ENCODE measurements at places on chromosomes 12 and 14. TPM values are rescaled to one million over a fixed set of nuclear protein-coding genes. Genes with fewer than 3 reads are reported as not detected.

The ARF6 gene
- 33.7 TPM for total RNA-seq

The KRT6C gene
- total RNA-seq, result not detected

The DBX2 gene
- not detected for total RNA-seq

The RNASE3 gene
- not detected for total RNA-seq

The AMN gene
- 3.5 TPM for total RNA-seq

The KRT82 gene
- total RNA-seq, result not detected

DNA sequence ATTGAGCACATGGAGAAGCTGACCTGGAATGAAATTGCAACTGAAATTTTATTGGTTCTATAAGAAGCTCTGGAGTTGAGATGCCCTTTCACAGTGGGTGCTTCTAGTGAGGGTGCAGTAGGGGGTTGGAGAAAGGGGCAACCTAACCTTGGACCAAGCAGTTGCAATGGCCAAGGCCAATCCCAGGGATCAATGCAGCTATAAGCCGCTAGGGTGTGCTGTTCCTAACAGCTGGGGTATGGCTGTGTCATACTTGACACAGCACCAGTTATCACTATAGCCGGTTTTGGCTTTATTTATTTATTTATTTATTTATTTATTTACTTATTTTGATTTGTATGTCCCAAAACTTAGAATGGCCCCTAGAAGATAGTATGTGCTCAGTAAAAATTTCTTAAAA is 505.9 kb downstream of the FLRT2 start:
- H3K4me1 ChIP-seq, result peaks cover 3% of the 10 kb centered on the region
- no peak overlapping the region for H3K27ac ChIP-seq
- DNase-seq, result no peak
- H3K36me3 ChIP-seq, result no peaks in the 10 kb centered on the region
- no peaks in the 10 kb centered on the region for H3K27me3 ChIP-seq

- peak overlapping the region; percentile 3 for H3K27ac ChIP-seq
- peaks cover 27% of the 10 kb centered on the region for H3K36me3 ChIP-seq
- no peak for DNase-seq
- H3K4me1 ChIP-seq, result no peaks in the 10 kb centered on the region
- no peaks in the 10 kb centered on the region for H3K27me3 ChIP-seq
Measured at GRCh38 chr12:111529424-111530368, 69.4 kb downstream of the ATXN2 start.

DNA sequence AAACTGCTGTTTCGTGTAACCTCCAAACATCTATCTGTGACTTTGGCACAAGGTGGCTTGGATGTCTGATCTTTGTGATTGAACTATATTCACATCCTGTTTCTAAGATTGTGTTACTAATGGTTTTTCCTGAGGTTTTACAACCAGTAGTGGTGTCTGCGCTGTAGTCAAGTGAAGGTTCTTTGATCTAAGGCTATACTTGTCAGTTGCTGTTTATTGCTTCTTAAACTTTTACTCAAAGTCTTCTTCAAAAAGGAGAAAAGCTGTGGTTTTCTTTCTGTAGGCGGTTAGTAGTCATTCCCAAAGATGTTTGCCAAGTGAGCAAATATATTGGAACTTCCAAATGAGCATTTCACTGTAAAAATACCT is 12.3 kb upstream of the CALM1 start:
- no peak overlapping the region for H3K27ac ChIP-seq
- H3K4me3 ChIP-seq, result no peak overlapping the region
- DNase-seq, result no peak
- no peaks in the 10 kb centered on the region for H3K27me3 ChIP-seq
- H3K36me3 ChIP-seq, result no peaks in the 10 kb centered on the region
- peaks cover 20% of the 10 kb centered on the region for H3K4me1 ChIP-seq

GRCh38 chr12:6061660-6062059 is 62.8 kb downstream of the VWF start:
- no peak overlapping the region for H3K27ac ChIP-seq
- no peak overlapping the region for H3K4me3 ChIP-seq
- H3K4me1 ChIP-seq, result peaks cover 19% of the 10 kb centered on the region

- H3K36me3 ChIP-seq, result no peaks in the 10 kb centered on the region
- no peak for DNase-seq
- H3K27ac ChIP-seq, result no peak overlapping the region
- H3K4me3 ChIP-seq, result no peak overlapping the region
Measured at GRCh38 chr12:68803948-68804656, 3.9 kb upstream of the MDM2 start.

GRCh38 chr14:94320243-94320642 is 2.9 kb downstream of the SERPINA6 start:
- H3K36me3 ChIP-seq, result no peaks in the 10 kb centered on the region
- H3K27ac ChIP-seq, result no peak overlapping the region
- H3K4me1 ChIP-seq, result no peaks in the 10 kb centered on the region
- H3K27me3 ChIP-seq, result peaks cover 4% of the 10 kb centered on the region
- no peak overlapping the region for H3K4me3 ChIP-seq
- no peak for DNase-seq

DNA sequence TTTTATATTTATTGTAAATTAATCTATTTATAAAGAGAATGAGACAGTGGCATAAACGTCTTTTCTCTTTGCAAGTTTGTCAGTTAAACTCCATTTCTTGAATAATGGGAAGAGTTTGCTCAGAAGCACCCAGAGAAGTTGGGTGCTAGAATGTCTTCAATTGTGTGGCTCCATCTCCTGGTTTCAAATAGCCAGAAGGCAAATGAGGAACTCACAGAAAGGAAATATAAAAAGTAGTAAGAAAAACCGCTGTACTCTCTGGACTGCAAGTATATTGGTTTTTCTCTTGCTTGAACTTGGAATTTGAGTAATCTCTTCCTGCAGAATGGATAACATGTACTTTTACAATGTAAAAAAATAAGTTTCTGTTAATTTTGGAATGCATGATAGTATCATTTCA is 217.5 kb downstream of the DPY19L2 start:
- H3K4me1 ChIP-seq, result no peaks in the 10 kb centered on the region
- H3K27me3 ChIP-seq, result no peaks in the 10 kb centered on the region
- no peaks in the 10 kb centered on the region for H3K36me3 ChIP-seq
- no peak overlapping the region for H3K27ac ChIP-seq

GRCh38 chr12:27535318-27535717 is 11.3 kb downstream of the PPFIBP1 start:
- no peak overlapping the region for H3K4me3 ChIP-seq
- H3K36me3 ChIP-seq, result peaks cover 23% of the 10 kb centered on the region
- DNase-seq, result no peak
- no peaks in the 10 kb centered on the region for H3K27me3 ChIP-seq
- H3K4me1 ChIP-seq, result peaks cover 5% of the 10 kb centered on the region

GRCh38 chr14:67583711-67584644 is 16.1 kb downstream of the PIGH start:
- H3K4me3 ChIP-seq, result no peak overlapping the region
- H3K4me1 ChIP-seq, result no peaks in the 10 kb centered on the region
- H3K36me3 ChIP-seq, result no peaks in the 10 kb centered on the region

- no peak overlapping the region for H3K27ac ChIP-seq
- no peak for DNase-seq
- H3K27me3 ChIP-seq, result peaks cover 4% of the 10 kb centered on the region
- H3K36me3 ChIP-seq, result no peaks in the 10 kb centered on the region
- peaks cover 15% of the 10 kb centered on the region for H3K4me1 ChIP-seq
- H3K4me3 ChIP-seq, result no peak overlapping the region
Measured at GRCh38 chr14:57495416-57495815, 1.8 kb upstream of the CCDC198 start.

GRCh38 chr12:72540811-72541210 is 268.6 kb downstream of the TRHDE start:
- H3K4me3 ChIP-seq, result no peak overlapping the region
- DNase-seq, result no peak
- H3K27ac ChIP-seq, result no peak overlapping the region
- no peaks in the 10 kb centered on the region for H3K36me3 ChIP-seq
- H3K27me3 ChIP-seq, result peaks cover 2% of the 10 kb centered on the region

DNA sequence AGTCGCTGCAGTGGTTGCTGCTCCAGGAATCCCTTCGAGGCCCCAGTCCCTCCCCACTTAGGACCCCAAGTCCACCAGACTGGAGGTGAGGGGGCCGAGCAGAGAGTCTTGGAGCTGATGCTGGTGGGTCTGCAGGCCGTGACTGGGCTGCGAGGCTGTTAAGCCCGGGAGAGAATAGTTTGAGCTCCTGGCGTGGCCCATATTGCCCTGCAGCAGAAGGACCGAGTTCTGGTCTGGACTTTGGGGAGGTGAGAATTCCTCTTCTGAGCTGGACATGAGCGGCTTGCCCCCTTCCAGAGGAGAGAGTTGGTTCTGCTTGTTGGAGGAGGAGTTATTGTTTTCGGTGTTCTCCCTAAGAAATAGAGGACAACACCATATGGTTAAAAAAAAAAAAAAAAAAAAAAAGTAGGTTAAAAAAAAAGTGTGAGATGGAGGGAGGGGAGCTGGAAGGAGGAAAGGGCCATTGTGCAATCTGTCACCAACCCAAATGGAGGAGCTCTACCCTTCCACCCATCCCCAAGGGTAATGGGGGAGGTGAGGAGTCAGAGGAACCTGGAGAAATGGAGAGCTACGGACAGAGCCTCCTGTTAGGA is 3.0 kb downstream of the SIX1 start:
- DNase-seq, result no peak
- H3K4me1 ChIP-seq, result peaks cover 31% of the 10 kb centered on the region
- no peak overlapping the region for H3K4me3 ChIP-seq
- H3K36me3 ChIP-seq, result no peaks in the 10 kb centered on the region
- no peak overlapping the region for H3K27ac ChIP-seq

DNA sequence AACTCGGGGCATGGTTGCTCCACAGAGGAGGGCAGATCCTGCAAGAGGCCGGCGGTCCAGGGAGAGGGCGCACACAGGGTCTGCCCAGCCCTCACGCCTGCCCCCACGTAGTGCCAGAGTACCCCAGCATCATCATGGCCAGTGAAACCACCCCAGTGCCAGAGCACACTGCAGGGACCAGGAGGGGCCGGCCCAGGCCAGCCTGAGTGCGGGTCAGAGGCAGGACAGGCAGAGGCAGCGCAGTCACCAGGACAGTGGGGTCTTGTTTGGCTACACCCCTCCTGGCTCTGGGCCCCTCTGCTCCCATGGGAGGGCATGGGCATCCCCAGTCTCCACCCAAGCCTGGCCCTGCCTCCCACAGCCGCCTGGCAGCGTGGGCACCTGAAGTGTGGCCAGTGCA is 34.7 kb downstream of the LRCOL1 start:
- H3K36me3 ChIP-seq, result peaks cover 20% of the 10 kb centered on the region
- no peak overlapping the region for H3K27ac ChIP-seq
- peaks cover 4% of the 10 kb centered on the region for H3K27me3 ChIP-seq
- H3K4me1 ChIP-seq, result no peaks in the 10 kb centered on the region
- H3K4me3 ChIP-seq, result no peak overlapping the region

GRCh38 chr12:52356031-52356761 is 11.1 kb downstream of the KRT85 start:
- H3K4me3 ChIP-seq, result no peak overlapping the region
- H3K36me3 ChIP-seq, result no peaks in the 10 kb centered on the region

- H3K27ac ChIP-seq, result peak within 1 kb of the TSS; percentile 96
- no peaks in the 10 kb centered on the region for H3K36me3 ChIP-seq
- peak within 1 kb of the TSS; percentile 87 for H3K4me3 ChIP-seq
- H3K27me3 ChIP-seq, result no peaks in the 10 kb centered on the region
Measured at GRCh38 chr12:118061011-118061872, at the start of gene WSB2. WSB2 (minus strand) TSS chr12:118061179; CDS start chr12:118061048, 131 bp downstream.

DNA sequence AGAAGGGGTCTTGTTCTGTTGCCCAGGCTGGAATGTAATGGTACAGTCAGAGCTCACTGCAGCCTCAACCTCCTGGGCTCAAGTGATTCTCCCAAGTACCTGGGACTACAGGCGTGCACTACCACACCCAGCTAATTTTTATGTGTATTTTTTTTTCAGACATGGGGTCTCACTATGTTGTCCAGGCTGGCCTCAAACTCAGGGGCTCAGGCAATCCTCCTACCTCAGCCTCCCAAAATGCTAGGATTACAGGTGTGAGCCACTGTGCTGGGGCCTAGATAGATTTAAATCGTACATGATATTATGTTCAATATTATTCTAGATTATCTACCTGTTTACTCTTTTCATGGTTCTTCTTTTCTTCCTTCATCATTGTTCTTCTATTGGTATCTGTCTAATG is 61.5 kb downstream of the IFT81 start:
- peaks cover 11% of the 10 kb centered on the region for H3K4me1 ChIP-seq
- H3K27ac ChIP-seq, result no peak overlapping the region
- no peak overlapping the region for H3K4me3 ChIP-seq
- no peak for DNase-seq
- peaks cover 55% of the 10 kb centered on the region for H3K36me3 ChIP-seq

GRCh38 chr12:99957866-99958466 is 26.8 kb downstream of the ANKS1B start:
- no peak overlapping the region for H3K27ac ChIP-seq
- DNase-seq, result no peak
- no peaks in the 10 kb centered on the region for H3K27me3 ChIP-seq
- no peaks in the 10 kb centered on the region for H3K36me3 ChIP-seq

DNA sequence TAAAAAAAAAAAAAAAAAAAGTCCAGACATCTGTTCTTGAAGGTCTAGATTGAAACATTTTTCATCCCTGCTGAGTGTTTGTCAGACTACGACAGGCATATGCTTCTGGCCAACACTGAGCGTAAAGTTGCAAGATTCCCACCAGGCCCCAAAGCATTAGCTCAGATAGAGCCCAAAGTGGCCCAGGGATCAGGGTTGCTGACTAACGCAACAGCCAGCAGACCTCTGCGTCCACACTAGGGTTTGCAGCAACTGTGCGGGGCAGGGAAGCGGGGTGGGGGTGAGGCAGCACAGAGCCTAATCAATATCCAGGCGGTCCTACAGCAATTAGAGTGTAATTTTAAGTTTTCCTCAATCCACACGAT is 55.7 kb downstream of the SSH1 start:
- H3K27me3 ChIP-seq, result no peaks in the 10 kb centered on the region
- no peak overlapping the region for H3K4me3 ChIP-seq
- peak overlapping the region; percentile 97 for H3K27ac ChIP-seq
- peaks cover 30% of the 10 kb centered on the region for H3K4me1 ChIP-seq

- no peaks in the 10 kb centered on the region for H3K36me3 ChIP-seq
- no peaks in the 10 kb centered on the region for H3K27me3 ChIP-seq
- peak; percentile 76 for DNase-seq
- peak overlapping the region; percentile 94 for H3K27ac ChIP-seq
Measured at GRCh38 chr14:75982266-75983018, 647 bp upstream of the TGFB3 start.

GRCh38 chr12:102052192-102053061 is 9.4 kb downstream of the WASHC3 start:
- H3K27ac ChIP-seq, result peak overlapping the region; percentile 60
- no peak overlapping the region for H3K4me3 ChIP-seq
- peaks cover 41% of the 10 kb centered on the region for H3K36me3 ChIP-seq
- no peaks in the 10 kb centered on the region for H3K27me3 ChIP-seq
- peaks cover 14% of the 10 kb centered on the region for H3K4me1 ChIP-seq
- DNase-seq, result no peak

DNA sequence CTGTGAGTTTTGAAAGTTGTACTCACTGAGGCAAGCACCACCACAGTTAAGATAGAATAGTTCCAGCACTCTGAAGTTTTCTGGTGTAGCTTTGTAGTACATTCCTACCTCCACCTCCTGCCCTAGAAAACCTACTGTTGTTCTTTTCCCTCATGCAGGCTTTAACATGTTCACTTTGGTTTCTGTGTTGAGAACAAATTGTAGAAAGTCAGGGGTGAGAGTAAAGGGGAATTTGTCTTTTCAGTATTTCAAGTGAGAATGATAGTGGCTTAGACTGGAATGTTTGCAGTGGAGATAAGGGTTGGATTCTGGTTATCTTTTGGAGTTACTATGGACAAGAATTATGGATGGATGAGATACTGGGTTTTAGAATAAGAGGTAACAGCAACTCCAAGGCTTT is 67.2 kb downstream of the AEBP2 start:
- peak overlapping the region; percentile 70 for H3K27ac ChIP-seq
- peaks cover 17% of the 10 kb centered on the region for H3K4me1 ChIP-seq
- no peak overlapping the region for H3K4me3 ChIP-seq
- peaks cover 31% of the 10 kb centered on the region for H3K36me3 ChIP-seq
- no peaks in the 10 kb centered on the region for H3K27me3 ChIP-seq
- DNase-seq, result no peak

- H3K4me3 ChIP-seq, result no peak overlapping the region
- no peak overlapping the region for H3K27ac ChIP-seq
- H3K27me3 ChIP-seq, result peaks cover 20% of the 10 kb centered on the region
- DNase-seq, result no peak
Measured at GRCh38 chr12:106085213-106085612, 53.5 kb downstream of the NUAK1 start.

Data from mesothelial cell of epicardium (in vitro differentiated cells).